ENCODE measurements at places on chromosomes 13 and 19.

DNA sequence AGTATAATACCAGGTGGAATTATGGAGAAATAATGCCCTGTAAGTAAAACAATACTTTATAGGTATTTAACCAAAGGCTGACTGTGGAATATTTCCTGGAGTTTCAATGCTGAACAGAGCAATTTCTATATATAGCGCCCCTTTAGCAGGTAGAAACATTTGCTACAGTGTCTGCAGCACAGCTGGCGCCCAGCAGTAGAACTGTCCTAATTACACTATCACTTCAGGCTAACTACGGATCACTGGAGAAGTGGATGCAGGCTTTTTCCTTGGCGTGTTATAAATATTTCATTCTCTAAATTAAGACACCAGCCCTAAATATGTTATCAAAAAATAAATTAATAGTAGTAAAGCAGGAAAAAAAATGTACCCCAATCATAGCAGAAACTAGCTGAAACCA, 3.1 kb downstream of the SHISA2 start:
- no peak for DNase-seq

- no peak for DNase-seq
These were observed 21.6 kb downstream of the SGCG start for GRCh38 chr13:23202383-23202782.

- no peak for DNase-seq
These were observed 16.5 kb downstream of the LRCH1 start for GRCh38 chr13:46569456-46569855.

DNA sequence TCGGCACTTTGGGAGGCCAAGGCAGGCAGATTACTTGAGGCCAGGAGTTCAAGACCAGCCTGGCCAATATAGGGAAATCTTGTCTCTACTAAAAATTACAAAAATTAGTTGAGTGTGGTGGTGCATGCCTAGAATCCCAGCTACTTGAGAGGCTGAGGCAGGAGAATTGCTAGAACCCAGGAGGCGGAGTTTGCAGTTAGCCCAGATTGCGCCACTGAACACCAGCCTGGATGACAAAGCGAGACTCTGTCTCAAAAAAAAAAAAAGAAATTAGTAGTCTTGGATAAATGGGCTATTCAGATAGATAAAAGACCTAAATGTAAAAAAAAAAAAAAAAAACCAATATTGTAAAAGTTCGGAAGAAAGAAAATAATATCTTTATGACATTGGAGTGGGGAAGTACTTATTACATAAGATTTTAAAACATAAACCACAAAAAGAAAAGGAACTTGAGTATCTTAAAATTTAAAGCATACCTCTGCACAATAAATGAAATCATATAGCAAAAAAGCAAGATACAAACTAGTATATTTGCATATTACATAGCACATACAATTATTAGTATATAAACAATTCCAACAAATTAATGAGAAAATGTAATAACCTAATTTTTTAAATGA, 26.7 kb upstream of the RNASEH2B start:
- no peak for DNase-seq

DNA sequence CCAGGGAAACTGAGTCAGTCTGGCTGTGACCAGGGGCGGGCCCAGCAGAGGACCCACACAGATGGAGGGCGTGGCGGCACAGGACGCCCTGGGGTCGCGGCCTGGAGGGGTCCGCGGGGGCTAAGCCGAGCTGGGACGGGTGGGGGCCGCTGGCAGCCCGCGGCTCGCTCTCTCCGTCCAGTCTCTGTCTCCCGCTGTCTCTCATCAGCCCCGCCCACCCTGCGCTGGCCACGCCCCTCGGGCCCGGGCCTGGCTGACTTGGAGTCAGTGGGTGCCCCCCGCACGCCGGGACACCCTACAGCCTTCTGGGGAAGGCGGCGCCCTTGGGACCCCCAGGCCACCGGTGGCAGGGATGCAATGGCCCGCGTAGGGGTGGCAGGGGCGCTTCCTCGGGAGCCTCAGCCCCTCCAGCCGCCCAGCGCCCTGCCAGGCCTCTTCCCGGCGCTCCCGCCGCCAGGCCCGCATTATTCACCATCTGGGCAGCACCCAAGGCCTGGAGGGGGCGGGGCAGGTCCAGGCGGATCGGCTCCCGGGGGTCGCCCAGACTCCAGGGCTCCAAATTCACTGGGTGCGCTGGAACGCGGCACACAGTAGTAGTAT, at the start of gene TBXA2R:
TBXA2R (minus strand) TSS at position 186 of the 600 bp plus-strand sequence. CDS start 6,241 bp downstream, outside the sequence.
- DNase-seq: no peak

DNA sequence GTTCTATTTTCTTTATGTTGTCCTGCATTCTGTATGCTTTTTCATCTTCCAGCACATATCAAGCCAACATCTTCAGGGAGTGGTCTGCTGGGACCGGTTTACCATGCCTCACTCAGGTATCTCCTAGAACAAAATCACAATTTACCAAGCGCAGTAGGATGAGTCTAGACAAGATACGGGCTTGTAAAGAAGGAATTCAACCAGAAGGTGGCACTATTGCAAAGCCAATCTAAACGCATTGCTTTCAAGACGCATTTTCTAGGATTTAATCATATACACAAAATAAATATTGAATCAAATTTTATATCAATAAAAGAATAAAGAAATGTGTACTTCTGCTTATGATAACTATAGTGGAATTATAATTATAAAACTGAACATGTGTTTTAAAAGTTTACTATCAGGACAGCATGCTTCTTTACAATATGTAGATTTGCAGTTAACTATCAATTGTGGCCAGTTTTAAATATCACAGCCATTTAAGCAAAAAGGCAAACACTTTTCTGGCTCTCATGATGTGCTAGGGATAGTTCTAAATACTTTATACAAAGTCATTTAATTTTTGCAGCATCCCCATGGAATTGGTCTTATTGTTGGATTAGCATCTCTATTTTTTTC, 16.1 kb upstream of the TPP2 start:
- DNase-seq: no peak

GRCh38 chr19:18109341-18109732, 11.8 kb downstream of the MAST3 start:
- no peak for DNase-seq

DNA sequence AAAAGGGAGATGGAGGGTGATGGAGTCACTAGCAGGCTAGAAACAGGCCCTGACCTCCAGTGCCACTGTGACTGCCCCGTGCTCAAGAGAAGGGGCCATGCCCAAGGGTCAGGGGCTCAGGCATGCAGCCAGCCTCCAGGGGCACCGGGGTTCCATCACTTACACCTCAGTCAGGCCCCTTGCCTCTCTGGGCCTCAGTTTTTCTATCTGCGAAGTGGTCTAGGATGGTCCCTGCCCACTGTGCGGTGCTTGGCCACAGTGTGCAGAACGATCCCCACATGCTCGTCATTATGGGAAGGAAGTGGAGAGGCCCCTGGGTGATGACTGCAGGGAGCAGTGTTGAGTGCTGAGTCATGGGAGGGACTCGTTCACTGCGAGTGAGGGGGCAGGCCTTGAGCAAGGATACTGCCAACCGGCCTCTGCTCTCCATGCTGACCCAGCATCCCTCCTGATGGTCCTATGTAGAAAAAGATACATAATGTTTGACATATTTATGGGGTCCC, 23.1 kb downstream of the TMED1 start:
- DNase-seq: no peak

DNA sequence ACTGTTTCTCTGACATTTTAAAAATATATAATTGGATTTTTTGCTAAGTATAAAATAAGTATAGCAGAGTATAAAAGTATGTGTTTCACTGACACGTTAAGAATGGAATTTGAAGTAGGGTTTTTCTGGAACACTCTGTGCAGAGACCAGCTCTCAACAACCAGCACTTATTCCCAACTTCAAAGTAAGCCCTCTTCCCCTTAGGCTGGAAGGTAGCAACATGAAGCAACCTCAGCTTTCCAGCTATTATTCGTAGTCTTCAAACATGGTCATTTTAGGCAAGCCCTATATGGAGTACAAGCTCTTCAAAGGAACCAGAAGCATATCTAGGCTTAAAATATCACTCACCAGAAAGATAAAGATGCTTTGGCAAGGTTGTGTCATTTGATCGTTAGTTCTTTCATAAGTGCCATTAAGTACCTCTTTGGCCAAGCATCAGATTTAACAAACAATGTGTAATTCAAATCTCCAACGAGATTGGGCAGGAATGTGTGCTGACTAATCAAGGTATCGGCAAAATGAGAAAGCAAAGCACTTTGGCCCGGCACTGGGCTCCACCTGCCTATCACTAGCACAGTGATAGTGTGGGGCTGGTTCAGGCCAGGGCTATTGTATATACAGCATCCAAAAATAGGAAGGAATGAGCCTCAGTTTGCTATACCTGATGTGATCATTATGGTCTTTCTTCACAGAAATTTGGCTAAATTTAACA, 95.9 kb upstream of the FREM2 start:
- no peak for DNase-seq

DNA sequence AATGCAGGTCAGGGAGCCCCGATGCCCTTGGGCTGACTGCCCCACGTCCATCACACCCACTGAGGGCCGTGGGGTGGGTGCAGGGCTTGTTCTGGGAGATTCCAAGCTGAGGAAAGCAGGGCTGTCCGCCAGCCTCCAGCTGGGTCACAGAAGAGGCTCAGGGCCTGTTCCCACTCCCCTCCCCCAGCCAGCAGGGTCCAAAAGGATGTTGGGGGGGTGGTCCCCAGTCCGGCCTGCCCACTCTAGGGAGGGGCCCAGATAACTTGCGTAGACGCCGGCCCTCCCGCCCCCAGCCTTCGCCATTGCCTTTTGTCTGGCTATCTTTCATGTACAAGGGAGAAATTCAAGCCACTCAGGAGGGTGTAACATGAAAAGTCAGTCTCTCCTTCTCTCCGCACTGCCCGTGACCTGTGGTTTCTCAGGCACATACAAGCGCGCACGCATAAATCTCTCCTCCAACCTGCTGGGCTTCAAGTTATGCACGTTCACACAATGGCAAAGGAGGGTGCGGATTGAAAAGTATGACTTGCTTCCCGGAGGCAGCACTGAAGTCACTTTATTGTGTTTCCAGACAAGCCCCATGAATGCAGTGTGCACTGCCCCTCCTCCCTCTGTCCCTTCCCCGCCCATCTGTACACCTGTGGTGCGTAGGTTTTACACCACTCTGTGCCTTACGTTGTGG, 20.2 kb downstream of the CARM1 start:
- no peak for DNase-seq

GRCh38 chr19:2440515-2440914, 13.1 kb upstream of the TIMM13 start:
- DNase-seq: no peak

DNA sequence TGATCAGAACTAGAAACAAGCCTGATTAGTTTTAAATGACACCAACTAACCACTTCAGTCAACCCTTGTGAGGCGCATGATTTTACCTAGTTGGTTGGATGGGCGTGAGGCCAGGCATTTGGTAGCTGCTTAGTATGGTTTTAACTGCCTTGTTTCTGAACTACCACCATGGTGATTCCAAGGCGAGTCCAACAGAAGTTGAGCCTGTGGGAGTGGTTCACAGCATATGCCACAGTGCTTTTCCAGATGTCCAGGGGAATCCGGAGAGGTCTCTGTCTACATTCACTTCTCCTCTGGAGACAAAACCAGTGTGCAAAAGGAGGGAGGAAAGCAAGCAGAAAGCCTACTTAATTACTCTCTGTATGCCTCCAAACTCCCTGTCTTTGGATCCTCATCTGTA, 524.1 kb downstream of the GPC6 start:
- no peak for DNase-seq

GRCh38 chr13:36919833-36920615, at the start of gene SMAD9:
SMAD9 (minus strand) TSS chr13:36920238; CDS start chr13:36879689, 40,549 bp downstream.
- peak; percentile 13 for DNase-seq

DNA sequence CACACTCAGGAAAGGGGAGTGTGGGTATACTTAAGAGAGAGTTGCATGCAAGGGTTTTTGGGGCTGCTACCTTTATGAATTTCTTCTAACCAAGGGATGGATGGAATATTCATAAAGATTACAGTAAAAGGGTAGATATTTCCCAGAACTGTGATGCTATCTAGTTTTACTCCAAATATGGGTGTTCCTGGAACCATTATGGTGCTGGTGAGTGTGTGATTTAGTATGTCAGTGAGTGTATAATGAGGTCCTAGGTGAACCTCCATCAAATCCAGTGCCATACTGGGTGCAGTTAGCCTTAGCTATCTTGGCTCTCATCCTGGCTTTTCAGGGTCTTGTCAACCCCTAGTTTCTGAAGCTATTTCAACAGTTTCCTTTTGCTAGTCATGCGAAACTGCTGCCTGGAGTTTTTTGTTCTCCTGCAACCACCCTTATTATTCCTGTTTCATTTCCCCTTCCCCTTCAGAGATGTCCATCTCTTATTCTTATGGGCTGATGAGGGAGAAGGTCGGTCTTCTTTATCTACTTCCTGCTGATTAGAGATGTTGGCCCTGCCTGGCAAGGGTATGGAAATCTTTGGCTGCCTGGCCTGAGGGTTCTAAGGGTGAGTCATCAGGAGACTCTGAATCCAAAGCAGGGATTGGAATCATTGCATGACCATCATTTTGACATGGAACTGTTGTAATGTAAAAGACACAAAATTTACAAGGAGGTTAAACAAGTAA, 202.3 kb downstream of the NBEA start:
- no peak for DNase-seq

- no peak for DNase-seq
These were observed 36.9 kb upstream of the GRTP1 start for GRCh38 chr13:113400621-113401451.
